ENCODE measurements at places on chromosomes 3 and 15.

- DNase-seq: no peak
Measured at GRCh38 chr3:191342006-191342405, 11.7 kb upstream of the UTS2B start.

DNA sequence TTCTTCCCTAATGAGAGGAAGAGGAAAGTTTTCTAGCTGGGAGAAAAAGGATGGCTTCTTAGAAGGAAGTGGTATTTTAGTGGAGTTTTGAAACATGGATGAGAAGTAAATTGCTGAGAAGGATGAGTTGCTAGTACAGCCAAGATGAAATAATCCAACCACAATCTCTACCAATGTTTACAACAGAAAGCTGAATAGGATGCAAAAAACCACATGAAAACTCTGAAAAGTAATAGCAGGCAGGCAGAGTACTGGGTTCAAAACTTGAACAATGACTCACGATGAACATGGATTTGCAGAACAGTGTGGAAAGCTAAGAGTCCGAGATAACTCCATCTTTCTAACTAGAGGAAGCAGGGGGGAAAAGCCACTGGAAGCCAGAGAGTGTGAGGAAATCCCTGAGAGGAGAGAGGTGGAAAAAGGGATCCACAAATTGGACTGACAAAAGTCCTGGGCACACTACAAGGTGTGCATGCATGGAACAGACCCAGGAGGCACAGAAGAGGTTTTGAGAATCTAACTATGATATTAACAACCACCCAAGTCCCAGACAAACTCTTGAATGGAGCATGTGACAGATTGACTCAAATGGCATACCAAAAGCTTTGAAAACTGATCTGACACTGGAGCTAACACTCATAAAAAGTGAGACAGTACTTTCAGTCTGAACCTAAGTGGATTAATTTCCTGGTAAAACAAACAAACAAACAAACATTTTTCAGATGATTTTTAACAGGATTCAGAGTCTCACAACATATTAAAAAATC, 76.7 kb downstream of the ST6GAL1 start:
- no peak for DNase-seq

DNA sequence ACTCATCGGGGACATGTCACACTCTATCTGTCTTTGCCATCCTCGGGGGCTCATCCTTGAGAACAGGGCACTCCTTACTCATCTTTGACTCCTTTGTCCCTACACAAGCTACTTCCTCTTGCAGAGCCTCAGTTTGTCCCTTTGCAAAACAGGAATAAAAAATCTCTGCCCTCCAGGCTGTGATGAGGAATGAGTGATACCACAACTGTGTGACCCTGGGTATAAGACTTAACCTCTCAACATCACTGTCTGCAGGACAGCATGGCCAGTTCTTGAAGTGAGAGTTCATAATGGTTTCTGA, 48.5 kb downstream of the IQSEC1 start:
- no peak for DNase-seq

GRCh38 chr3:55819005-55819404, 331.9 kb upstream of the WNT5A start:
- no peak for DNase-seq

DNA sequence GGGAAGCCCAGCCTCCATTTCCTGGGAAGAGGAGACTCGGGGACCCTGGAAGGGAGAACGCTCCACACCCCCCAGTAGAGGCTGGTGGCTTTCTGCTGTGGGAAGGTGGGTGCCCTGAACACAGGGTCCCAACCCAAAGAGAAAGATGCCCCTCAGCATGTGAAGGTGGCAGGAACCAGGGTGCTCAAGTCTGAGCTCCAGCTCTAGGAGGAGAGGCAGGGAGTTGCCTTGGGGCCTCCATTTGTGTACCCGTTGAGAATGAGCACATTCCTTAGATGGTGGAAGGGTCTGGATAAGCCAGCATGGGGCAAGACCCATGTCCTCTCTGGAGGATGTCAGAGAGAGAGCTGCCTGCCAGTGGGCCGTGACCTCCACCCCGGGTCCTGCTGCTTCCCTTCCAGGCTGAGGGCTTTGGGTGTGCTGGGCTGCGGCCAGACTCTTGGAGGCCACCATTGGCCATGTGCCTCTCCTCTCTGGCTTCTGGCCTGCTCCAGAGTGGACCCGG, 212.4 kb downstream of the TBC1D2B start:
- no peak for DNase-seq

GRCh38 chr15:31752065-31752762, 278.1 kb upstream of the CHRNA7 start:
- no peak for DNase-seq

- peak; percentile 81 for DNase-seq
Measured at GRCh38 chr15:76206325-76206976, 104.8 kb downstream of the ETFA start.

GRCh38 chr3:128466840-128467541, at the start of gene DNAJB8:
TSS of gene DNAJB8 (minus strand) at chr3:128466890. CDS start at chr3:128463245, 3,645 bp downstream.
- no peak for DNase-seq

DNA sequence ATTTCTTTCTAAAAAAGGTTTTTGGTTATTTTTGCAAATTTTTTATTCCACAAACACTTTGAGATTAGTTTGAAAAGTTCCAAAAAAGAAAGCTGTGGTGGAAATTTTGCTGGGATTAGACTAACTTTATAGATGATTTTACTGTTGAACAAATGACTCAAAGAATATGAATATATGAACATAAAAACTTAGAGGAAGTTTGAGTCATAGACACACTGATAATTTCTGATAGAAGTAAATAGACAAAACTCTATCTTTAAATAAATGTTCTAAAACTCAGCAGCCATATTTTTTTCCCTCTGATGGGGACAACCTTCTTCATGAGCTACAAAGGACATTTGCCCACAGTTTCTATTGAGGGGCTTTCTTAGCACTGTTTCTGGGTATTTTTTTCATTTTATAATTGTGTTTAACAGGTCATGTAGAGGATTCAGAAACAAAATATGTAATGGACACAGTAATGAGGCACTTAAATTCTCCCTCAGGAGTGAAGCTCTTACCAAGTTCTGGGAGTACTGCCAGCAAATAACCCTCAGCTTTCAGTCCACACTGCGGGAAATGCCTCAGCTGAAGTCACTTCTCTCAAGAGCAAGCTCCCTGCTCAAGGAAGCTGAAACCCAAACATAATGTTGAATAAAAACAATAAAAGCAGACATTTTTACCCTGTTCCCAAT, 157.6 kb downstream of the NFKBIZ start:
- DNase-seq: peak; percentile 92

- no peak for DNase-seq
Measured at GRCh38 chr3:161794551-161794950, 297.9 kb downstream of the OTOL1 start.

GRCh38 chr15:64235552-64235951, 72.7 kb upstream of the PPIB start:
- no peak for DNase-seq

DNA sequence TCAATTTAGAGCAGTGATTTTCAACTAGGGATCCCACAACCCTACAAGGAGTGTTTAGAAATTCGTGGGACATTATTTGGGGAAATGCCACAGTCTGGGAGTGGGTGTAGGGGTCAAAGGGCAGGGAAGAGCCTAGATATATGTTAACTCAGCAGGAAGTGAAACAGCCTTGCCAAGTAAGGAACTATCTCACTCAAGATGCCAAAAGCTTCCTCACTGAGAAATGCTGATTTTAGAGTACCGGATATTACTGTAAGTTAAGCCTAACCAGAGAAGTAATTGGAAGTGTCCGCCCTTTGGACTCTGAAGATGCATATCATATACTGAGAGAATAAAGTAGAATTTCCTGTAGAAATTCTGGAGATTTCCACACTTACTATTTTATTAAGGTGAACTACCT, 158.6 kb downstream of the BBX start:
- no peak for DNase-seq

GRCh38 chr3:14225421-14225820, 46.8 kb downstream of the LSM3 start:
- no peak for DNase-seq

- DNase-seq: no peak
Measured at GRCh38 chr3:4564928-4565586, 71.9 kb downstream of the ITPR1 start.

DNA sequence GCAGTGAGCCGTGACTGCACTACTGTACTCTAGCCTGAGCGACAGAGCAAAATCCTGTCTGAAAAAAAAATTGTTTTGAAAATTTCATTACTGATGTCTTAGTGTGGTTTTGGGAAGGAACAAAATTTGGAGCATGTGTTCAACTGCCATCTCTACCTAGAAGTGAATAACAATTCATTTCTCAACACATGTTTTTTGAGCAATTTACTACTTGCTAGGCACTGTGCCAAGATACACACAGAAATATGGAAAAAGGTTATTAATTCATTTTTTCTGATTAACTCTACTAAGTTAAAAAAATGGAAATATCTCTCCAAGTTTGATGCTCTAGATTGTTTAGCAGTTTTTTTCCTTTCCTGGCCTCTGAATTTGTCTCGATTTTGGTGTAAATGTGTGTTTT, 5.2 kb upstream of the TCF12 start:
- DNase-seq: no peak

- peak; percentile 28 for DNase-seq
Measured at GRCh38 chr3:38843898-38844297, 27.9 kb upstream of the SCN10A start.

- DNase-seq: no peak
Measured at GRCh38 chr3:104785947-104786346, 580.8 kb upstream of the ALCAM start.

- DNase-seq: no peak
Measured at GRCh38 chr15:19984101-19984500, 557.5 kb downstream of the GOLGA6L6 start.

DNA sequence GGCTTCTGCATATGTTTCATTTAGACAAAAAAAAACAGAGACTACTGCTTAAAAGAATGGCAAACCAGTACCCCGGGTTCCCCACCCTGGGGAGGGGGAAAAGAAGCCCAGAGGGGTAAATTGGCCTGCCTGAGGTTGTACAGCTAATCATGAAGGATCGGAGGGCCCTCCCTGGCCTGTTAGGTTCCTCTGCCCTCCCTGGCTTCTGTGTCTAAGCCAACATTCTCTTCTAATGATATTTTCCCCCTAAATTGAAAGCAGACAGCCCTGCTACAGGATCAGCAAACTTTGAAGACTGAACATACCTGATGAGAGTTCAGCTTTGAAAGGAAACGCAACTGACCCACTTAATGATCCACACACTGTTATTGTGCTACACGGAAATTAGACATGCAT, 2.5 kb downstream of the ARHGAP31 start:
- no peak for DNase-seq

DNA sequence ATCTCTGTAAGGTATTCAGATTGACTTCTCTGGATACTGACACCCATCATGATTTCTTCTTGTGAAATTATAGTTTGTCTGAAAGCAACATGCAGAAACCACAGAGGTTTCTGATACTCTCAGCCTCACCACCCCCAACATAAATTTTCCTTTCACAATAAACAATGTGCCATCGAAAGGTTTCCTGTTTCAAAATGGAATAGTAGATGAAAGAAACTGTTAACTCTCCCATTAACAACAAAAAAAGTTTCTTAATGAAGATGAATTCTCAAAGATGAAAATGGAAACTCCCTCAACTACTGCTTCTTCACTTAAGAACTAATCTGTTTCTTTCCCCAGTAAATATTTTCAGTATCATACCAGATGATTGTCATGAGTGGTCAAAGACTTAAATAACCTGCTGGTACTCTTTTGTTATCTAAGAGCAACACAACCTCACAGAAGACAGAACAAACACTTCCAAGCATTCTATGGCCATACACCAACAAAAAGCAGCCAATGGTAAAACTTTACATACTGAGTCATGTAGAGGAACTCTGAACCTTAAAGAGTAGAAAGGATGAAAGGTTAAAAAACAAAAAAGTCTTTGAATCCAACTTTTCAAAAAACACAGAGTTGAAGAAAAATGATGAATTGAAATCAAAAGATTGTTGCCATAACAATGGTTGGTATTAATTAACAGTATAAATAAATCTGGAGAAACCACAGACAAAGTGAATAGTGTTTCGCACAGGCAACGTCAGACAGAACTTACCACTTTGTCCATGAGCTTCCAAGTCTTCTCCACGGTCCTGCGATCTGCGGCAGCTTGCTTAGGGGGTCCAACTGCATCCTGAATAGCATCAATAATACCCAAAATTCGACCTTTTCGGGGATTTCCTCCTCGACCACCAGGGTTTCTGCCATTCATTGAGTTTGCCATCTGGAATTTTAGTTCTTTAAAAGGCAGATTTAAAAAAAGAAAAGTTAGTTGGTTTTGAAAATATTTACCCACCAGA, 1.9 kb downstream of the CBLB start:
- DNase-seq: peak; percentile 34

DNA sequence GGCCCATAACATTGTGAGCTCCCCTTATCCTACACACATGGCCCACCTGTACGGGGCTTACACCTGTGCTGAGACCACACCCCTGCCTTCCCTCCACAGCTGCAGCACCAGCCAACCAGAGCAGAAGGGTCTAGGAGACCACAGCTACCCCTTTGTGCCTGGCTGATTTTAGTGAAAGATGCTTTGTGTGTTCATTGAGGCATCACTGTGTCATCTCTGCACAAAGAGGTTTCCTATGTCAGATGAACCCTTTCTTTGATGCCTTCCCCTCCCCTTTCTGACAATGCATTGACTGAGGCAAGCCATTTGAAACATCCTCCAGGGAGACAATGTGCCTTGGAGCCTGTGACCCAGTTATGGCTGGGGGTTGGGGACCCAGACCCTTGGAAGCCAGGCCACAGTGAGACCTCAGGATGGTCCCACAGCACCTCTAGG, 54.9 kb upstream of the SLC7A14 start:
- no peak for DNase-seq

DNA sequence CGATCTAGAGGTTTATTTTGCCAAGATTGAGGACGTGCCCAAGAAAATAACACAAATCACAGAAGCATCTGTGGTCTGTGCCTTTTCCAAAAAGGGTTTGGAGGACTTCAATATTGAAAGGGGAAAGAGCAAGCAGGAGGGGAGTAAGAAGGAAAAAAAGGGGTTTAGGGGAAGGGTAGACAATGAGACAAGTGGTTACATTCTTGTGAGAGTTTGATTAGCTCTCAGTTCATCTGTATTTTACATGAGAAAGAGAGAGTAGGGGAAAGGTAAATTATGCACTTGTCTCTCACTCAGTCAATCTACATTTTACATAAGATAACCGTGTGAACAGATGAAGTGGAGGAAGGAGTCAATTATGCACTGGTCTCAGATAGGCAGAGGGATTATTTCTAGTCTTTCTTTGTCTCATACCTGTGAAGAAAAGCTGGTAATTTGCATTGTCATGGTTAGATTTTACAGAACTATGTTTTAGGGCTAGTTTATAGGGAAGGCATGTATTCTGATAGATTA, 931.3 kb downstream of the CADM2 start:
- no peak for DNase-seq

GRCh38 chr3:149496891-149497290, 22.4 kb downstream of the TM4SF4 start:
- no peak for DNase-seq

DNA sequence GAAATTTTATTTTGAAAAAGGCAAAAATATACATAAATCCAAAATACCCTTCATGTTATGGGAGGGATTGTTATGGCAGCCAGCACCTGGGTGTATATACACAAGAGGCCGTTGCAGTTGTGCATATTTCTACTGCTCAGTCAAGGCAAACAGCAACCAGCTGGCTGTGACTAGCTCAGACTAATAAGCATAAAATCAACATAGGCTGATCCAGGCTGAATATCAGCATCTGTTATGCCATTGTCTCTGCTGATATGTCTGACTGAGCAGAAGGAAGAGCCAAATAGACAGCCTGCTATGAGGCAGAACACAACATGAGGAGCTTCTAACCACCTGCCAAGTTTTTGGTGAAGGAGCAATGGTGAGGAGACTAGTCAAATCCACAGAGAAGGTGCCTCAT, 457.5 kb upstream of the ALCAM start:
- DNase-seq: peak; percentile 65

GRCh38 chr3:50156549-50157493, 1.7 kb downstream of the SEMA3F start:
- peak; percentile 75 for DNase-seq

- DNase-seq: no peak
Measured at GRCh38 chr15:81015621-81016488, 15.1 kb downstream of the TLNRD1 start.

Measured in lung (tissue), 17 donors.